ENCODE measurements at places on chromosomes 13 and 19. TPM values are rescaled to one million over a fixed set of nuclear protein-coding genes. Genes with fewer than 3 reads are reported as not detected.

DNA sequence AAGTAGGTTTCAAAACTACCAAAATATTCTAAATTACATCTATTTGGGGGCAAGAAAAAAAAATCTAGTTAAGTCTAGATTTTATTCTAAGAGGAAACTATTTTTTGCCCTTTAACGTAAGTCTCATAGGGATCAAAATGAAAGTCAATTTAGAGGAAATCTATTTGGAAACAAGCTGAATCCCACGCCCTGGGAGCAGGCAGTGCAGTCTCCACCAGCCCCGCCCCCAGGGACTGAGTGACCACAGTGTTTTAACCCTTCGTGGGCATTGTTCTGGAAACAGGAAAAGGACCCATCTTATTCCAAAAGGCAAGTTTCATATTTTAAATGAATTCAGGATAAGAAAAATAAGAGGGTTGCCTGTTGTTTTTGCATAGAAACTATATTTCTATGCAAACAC is 209.7 kb downstream of the SPRY2 start:
- peak; percentile 33 for DNase-seq

DNA sequence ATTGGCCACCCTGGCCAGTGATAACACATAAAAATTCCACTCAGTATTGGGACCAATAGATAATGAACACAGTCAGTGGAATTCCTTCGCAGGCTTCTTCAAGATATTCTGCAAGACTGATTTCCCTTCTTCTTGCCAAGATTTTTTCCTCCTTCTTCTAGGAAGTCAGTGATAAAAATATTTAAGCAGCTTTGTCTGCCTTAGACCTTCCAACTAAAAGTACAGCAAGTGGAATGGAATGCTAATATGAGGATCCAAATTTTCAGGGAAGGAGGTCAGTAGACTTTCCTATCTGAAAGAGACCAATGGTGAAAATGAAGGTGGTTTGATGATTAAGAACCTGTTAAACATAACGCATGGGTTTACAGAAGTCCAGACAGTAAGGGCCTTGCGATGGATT is 9.6 kb downstream of the STARD13 start:
- DNase-seq = no peak

GRCh38 chr13:98143157-98143553 is 261 bp downstream of the FARP1 start:
- DNase-seq = peak; percentile 6

NFILZ gene
- total RNA-seq = not detected

GPATCH1 gene
- total RNA-seq = 4.4 TPM

CIC gene
- total RNA-seq = 14.0 TPM

ENOX1 gene
- total RNA-seq = 1.2 TPM

ZNF799 gene
- 6.6 TPM for total RNA-seq

ZNF628 gene
- 0.77 TPM for total RNA-seq
